ENCODE measurements at places on chromosomes 3 and 15.

DNA sequence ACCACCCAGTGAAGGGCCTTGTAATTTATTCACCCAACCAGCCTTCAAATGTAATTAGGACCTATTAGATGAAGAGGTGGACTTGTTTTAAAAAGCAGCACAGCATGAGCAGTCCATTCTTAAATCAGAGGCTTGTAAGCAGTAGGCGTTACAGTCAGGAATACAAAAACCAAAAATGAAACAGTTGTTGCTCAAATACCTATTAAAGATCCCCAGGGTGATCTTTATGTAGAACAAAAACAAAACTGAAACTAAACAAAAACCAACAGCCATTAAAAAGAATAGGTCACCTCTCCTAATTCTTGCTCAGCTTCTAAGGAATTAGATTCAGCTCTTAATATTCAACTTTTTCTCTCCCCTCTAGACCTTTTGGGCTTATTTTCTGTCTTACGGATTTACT, 104.9 kb upstream of the ST8SIA2 start:
- H3K4me1 ChIP-seq: no peaks in the 10 kb centered on the region
- no peaks in the 10 kb centered on the region for H3K27me3 ChIP-seq
- H3K36me3 ChIP-seq: no peaks in the 10 kb centered on the region
- H3K4me3 ChIP-seq: no peak overlapping the region
- no peak overlapping the region for H3K27ac ChIP-seq

DNA sequence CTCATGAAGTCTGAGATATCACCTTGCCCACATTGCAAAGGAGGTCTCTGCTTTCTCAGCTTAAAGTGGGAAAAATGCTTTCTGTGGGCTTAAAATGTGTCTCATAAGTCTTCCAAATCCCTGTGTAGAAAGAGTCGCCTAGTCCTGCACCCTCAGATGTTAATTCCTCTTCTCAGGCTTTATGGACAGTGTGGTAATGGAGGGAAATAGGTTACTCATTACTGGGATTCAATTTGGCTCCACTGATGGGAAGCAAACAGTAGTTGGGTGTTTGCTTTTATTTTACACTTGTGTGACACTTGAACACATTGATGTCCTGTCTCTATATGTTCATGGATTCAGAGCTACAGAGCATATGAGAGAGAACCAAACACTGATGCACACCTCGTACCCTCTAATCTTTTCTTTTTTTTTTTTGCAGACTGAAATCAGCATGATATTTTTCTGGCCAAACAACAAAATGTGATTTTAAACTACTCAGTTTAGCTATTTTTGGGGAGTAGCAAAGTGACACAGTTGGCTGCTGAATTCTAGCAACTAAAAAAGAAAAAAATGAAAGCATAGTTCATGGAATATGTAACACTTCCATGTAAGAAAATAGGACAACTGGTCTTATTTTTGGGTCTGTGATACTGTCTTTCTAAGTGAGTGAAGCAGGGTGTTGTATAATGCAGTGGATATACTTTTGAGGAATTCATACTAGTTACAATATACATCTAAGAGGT, 8.6 kb downstream of the PTPRG start:
- no peak overlapping the region for H3K4me3 ChIP-seq
- no peak for DNase-seq
- H3K4me1 ChIP-seq: peaks cover 5% of the 10 kb centered on the region
- no peaks in the 10 kb centered on the region for H3K27me3 ChIP-seq
- H3K27ac ChIP-seq: no peak overlapping the region

GRCh38 chr3:59040902-59041301, 8.9 kb downstream of the CFAP20DC start:
- H3K27ac ChIP-seq: no peak overlapping the region
- H3K36me3 ChIP-seq: no peaks in the 10 kb centered on the region
- no peak for DNase-seq
- no peak overlapping the region for H3K4me3 ChIP-seq
- no peaks in the 10 kb centered on the region for H3K27me3 ChIP-seq
- H3K4me1 ChIP-seq: no peaks in the 10 kb centered on the region

GRCh38 chr3:87997966-87998365, 60.8 kb downstream of the CGGBP1 start:
- H3K4me1 ChIP-seq: no peaks in the 10 kb centered on the region
- no peak overlapping the region for H3K4me3 ChIP-seq
- no peak for DNase-seq
- H3K27me3 ChIP-seq: no peaks in the 10 kb centered on the region
- H3K36me3 ChIP-seq: no peaks in the 10 kb centered on the region
- H3K27ac ChIP-seq: no peak overlapping the region

DNA sequence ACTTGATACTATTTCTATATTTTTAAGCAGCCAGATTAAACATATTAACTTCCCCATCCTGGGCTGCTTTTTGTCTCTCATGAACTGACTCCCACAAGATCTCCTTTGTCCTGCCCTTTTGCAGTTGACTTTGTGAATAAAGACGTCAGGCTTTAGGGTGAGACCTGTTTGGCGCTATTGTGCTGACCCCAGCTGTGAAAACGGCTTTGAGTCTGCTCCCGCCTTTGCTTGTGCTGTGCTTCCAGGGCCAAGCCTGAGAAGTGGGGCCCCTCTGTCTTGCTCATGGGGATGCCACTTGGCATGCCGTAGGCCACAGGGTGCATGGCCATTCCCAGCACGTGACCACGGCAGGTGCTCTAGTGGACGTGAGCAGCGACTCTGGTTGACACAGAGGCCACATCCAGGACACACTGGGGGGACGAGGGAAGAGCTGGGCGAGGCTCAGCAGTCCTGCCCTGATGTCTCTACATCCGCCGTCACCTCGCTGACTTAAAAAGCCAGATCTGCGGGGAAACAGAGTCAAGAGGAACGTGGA, 268.9 kb upstream of the LYSMD4 start:
- no peaks in the 10 kb centered on the region for H3K36me3 ChIP-seq
- no peaks in the 10 kb centered on the region for H3K27me3 ChIP-seq
- no peak overlapping the region for H3K27ac ChIP-seq

- H3K4me3 ChIP-seq: no peak overlapping the region
- H3K4me1 ChIP-seq: peaks cover 2% of the 10 kb centered on the region
- H3K27ac ChIP-seq: no peak overlapping the region
- DNase-seq: peak; percentile 90
- H3K27me3 ChIP-seq: peaks cover 2% of the 10 kb centered on the region
Observed at GRCh38 chr15:91855684-91856489, 2.4 kb downstream of the SLCO3A1 start.

GRCh38 chr3:158159714-158160113, 49.8 kb downstream of the RSRC1 start:
- H3K4me1 ChIP-seq: no peaks in the 10 kb centered on the region
- H3K27ac ChIP-seq: no peak overlapping the region
- no peak overlapping the region for H3K4me3 ChIP-seq
- no peaks in the 10 kb centered on the region for H3K36me3 ChIP-seq
- H3K27me3 ChIP-seq: no peaks in the 10 kb centered on the region
- no peak for DNase-seq

DNA sequence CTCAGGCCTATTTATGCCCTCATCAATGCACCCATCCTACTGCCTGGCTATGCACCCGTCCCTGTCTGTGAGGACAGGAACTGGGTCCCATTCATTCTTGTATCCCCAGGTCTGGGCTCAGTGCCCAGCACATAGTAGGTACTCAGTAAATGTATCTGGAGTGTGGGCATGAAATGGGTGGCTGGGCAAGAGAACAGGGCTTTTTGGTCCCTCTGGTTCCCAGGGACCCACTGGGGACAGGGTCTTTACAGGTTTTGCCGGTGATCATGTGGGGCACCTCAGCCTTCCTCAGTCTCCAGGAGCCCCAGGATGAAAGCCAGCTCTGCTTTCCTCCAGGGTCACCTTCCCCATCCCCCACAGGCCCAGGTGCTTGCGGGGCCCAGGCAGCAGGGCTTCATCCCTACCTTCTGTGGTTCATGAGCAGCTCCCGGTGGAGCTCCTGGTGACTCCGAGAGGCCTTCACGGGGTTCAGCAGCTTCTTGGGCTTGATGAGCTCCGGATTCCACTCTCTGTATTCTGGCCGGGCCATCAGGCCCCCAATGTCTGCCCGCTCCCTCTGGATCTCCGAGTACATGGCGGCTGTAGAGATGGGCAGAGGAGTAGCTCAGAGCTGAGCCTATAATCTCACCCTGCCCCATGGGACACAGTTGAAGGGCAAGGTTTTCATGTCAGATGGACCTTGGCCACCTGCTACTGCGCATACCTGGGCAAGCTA, 7.7 kb downstream of the FAM107A start:
- no peak overlapping the region for H3K4me3 ChIP-seq
- DNase-seq: no peak
- H3K36me3 ChIP-seq: no peaks in the 10 kb centered on the region
- no peaks in the 10 kb centered on the region for H3K27me3 ChIP-seq
- H3K4me1 ChIP-seq: peaks cover 4% of the 10 kb centered on the region
- H3K27ac ChIP-seq: no peak overlapping the region

DNA sequence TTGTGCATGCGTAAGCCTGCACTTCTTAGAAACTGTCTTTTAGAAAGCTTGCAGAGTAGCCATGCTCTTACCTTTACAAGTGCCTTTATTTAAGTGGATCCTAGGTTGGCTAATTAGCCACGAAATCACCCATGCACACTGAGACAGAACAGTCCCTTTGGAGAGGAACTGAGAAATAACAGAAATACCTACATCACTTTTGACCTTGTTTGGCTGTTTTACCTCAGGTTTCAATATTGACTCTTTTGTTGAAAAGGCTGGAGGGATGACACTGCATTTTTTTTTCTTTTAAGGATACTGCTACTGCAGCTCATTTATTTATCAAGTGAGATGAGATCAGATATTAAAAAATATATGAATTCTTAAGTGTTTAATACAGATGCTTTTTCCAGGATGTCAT, 155.6 kb upstream of the GOLIM4 start:
- peaks cover 5% of the 10 kb centered on the region for H3K4me1 ChIP-seq
- H3K4me3 ChIP-seq: no peak overlapping the region
- DNase-seq: peak; percentile 26
- H3K36me3 ChIP-seq: no peaks in the 10 kb centered on the region
- H3K27ac ChIP-seq: no peak overlapping the region
- H3K27me3 ChIP-seq: no peaks in the 10 kb centered on the region

- H3K27me3 ChIP-seq: no peaks in the 10 kb centered on the region
- no peak overlapping the region for H3K4me3 ChIP-seq
- no peaks in the 10 kb centered on the region for H3K36me3 ChIP-seq
- no peak for DNase-seq
Observed at GRCh38 chr15:23384371-23384770, 29.8 kb downstream of the GOLGA8S start.

GRCh38 chr3:46236294-46237054, 5.8 kb upstream of the CCR3 start:
- H3K4me1 ChIP-seq: no peaks in the 10 kb centered on the region
- no peaks in the 10 kb centered on the region for H3K36me3 ChIP-seq
- H3K27ac ChIP-seq: no peak overlapping the region

GRCh38 chr3:186785495-186786018, 2.2 kb downstream of the EIF4A2 start:
- H3K27ac ChIP-seq: no peak overlapping the region
- peaks cover 24% of the 10 kb centered on the region for H3K36me3 ChIP-seq
- peak overlapping the region; percentile 85 for H3K4me3 ChIP-seq
- no peaks in the 10 kb centered on the region for H3K27me3 ChIP-seq
- no peak for DNase-seq

Measured in mesendoderm (in vitro differentiated cells).